ENCODE measurements at places on chromosomes 12 and 14. TPM values are rescaled to one million over a fixed set of nuclear protein-coding genes. Genes with fewer than 3 reads are reported as not detected.
A peak's percentile ranks its signal among the peaks of the same experiment; 100 is the strongest.

GRCh38 chr12:47387994-47388393 lies 308.2 kb upstream of the AMIGO2 start:
- no peaks in the 10 kb centered on the region for H3K27me3 ChIP-seq
- no peaks in the 10 kb centered on the region for H3K36me3 ChIP-seq
- no peak overlapping the region for H3K27ac ChIP-seq
- H3K4me3 ChIP-seq = no peak overlapping the region
- DNase-seq = no peak
- H3K4me1 ChIP-seq = peaks cover 4% of the 10 kb centered on the region

GRCh38 chr12:49979791-49980190 lies 7.0 kb downstream of the AQP6 start:
- no peak overlapping the region for H3K27ac ChIP-seq
- no peak for DNase-seq
- no peak overlapping the region for H3K4me3 ChIP-seq
- H3K4me1 ChIP-seq = no peaks in the 10 kb centered on the region

Gene BMAL2
- total RNA-seq = 0.24 TPM

DNA sequence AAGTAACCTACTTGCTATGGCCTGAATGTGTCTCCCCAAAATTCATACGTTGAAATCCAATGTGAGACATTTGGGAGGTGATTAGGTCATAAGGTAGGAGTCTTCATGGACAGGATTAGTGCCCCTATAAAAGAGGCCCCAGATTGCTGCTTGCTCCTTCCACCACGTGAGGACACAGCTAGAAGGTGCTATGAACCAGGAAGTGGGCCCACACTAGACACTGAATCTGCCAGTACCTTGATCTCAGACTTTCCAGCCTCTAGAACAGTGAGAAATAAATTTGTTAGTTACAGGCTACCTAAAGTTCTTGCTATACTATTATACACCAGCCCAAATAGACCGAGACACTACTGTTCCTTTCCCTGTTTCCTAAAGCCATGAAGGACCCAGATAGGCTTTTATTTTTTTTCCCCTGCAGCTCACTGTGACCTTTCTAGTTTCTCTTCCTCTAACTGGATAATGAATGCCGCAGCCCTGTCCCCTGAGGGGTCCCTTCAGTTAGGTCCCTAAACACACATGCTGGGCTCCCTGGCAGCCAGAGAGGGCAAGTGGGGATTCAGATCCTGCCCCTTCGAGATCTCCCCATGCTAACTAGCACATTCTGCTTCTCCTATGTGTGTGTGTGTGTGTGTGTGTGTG lies 19.3 kb downstream of the SLC25A3 start:
- H3K27ac ChIP-seq = no peak overlapping the region
- no peaks in the 10 kb centered on the region for H3K27me3 ChIP-seq
- no peaks in the 10 kb centered on the region for H3K4me1 ChIP-seq
- no peaks in the 10 kb centered on the region for H3K36me3 ChIP-seq
- DNase-seq = no peak

Gene GDF3
- total RNA-seq = not detected

- no peaks in the 10 kb centered on the region for H3K36me3 ChIP-seq
- peak overlapping the region; percentile 71 for H3K27ac ChIP-seq
- peaks cover 21% of the 10 kb centered on the region for H3K4me1 ChIP-seq
These were observed 606 bp downstream of the EP400 start for GRCh38 chr12:131950182-131950913.

DNA sequence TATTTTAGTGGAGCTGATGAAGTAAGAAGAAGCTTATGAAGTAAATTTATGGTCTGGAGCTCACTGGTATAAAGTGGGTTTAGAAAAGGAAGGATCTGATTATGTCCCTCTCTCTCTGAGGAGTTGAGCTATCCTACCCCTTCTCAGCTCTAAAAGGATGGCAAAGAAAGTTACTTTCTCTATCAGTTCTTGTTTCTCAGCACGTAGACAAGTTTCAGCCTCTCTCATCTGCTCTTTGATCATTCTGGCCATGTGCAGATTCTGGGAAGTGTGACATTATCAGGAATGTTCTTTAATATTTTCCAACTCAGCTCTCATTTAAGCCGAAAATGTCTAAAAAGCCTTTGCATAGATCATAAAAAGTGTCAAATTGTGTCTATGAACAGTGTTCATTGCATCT lies 5.8 kb upstream of the EGLN3 start:
- no peak for DNase-seq
- H3K27me3 ChIP-seq = no peaks in the 10 kb centered on the region
- no peak overlapping the region for H3K27ac ChIP-seq
- no peaks in the 10 kb centered on the region for H3K36me3 ChIP-seq
- H3K4me1 ChIP-seq = peaks cover under 1% of the 10 kb centered on the region
